ENCODE measurements at places on chromosomes 11 and 22.

GRCh38 chr11:64745189-64745520 is 1.2 kb upstream of the RASGRP2 start:
- peak; percentile 73 for DNase-seq

DNA sequence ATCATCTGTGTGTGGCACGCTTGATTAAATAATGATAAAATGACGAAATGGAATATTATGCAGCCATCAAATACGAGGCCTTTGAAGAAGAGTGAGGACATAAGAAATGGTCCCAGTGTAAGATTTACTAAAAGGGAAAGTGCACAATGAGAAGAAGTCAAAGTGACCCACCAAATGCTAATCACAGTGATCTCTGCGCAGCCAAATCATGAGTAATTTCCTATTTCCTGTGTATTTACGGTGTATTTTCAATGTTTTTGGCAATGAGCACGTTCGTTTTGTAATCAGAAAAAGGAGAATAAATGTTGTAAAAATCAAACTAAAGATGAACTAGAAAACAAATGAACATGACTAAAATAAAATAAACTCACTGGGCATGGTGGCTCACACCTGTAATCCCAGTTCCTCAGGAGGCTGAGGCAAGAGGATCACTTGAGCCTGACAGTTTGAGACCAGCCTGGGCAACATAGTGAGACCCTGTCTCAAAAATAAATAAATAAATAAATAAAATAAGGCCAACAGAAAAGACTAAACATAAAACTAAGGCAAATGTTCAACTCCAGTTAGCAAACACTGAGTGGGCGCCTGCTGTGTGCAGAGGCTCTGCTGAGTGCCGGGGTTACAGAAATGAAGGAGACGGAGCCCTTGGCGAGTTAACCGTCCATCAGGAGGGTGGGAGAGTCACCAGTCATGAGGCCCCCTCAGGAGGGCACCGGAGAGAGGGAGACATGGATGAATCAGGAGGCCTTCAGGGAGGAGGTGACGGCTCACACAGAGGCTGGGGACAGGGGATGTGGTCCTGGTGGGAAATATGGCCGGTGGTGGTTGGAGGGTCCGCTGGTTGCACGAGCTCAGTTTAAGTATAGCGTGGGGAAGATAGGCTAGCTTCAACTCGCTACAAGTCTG is 26.0 kb upstream of the CBX7 start:
- no peak for DNase-seq

DNA sequence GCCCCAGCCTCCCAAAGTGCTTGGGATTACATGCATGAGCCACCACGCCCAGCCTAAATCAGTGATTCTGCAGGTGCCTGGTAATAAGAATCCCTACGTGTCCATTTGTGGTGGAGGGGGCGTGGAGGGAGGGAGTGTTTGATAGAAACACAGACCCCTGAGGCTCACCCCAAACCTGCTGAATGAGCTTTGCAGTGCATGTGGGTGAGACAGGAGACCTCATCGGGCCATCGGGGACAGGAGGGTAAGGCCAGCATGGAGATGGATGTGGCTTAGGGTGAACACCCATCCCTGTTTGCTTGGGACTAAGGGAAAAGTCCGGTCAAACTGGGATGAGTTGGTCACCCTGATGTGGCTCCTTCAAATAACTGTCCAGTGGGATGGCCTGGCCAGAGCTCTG is 71.3 kb upstream of the ALX4 start:
- no peak for DNase-seq

DNA sequence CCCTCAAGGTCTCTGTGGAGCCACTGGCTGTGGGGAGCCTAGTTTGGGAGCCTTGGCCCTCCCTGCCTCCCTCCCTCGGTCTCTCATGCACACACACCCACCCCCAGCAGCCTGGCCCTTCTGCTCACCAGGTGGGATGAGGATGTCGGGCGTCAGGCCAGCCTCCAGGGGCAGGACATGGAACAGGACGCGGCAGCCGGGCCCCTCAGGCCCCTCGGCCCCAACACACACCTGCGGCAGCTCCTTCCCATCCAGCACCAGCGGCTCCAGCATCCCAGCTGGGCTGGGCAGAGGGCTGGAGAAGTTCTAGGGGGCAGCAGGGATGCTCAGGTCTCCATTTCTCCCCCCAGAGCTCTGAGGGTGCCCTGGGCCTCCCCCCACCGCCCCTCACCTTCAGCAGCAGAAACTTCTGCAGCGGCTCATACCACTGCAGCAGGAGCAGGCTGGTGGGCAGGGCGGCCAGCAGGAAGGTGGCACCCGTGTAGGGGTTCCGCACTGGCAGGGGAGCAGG is 11.2 kb downstream of the MAP4K2 start:
- no peak for DNase-seq

GRCh38 chr11:44463751-44464150 is 101.7 kb upstream of the CD82 start:
- no peak for DNase-seq

DNA sequence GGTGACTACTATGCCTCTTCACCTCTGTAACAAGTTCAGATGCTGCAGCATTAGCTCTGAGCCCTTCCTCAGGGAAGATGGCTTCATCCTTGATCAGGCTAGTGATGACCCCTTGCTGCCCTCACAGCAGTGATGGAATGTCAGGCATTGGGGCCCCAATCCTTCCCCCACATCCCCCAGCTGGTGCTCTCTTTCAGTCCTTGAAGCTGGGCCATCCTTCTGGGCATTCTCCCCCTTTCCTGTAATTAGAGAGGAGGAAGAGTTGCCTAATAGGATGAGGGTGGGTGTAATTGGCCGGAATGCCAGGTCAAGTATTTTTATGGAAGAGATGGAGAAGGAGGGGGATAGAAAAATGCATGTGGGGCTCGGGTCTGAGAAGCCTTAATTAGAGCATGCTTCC is 62.6 kb downstream of the TRAF6 start:
- no peak for DNase-seq

DNA sequence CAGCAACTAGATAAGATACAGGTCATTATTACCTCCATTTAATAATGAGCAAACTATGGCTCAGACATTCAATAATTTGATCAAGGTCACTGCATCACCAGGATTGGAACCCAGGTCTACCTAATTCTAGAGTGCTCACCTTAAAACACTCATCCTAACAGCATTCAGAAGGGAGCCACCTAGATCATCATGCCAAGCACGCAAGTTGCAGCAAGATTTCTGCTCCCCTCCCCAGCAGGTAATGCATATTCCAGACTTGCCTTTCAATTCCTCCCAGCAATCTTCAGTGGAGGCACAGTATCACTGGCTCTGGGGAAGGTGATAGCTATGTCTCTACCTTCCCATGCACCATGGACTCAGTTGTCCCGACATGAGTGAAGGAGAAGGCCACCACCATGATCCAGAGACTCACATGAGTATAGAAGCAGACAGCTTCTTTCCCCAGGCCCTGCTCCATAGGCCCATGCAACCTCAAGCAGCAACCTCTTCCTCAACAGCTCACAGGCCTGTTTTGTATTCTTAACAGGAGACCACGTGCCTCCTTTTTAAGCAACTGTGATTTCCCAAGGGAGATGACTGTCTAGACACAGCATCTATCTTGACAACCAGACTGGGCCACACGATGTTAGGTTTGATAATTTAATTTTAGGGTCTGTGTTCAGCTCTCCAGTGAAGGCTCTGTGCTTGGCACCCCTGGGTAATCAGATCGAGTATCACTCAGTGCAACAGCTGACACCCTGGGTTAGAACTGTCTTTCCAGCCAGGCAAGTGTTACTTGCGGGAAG is 36.4 kb downstream of the RAB30 start:
- DNase-seq, result no peak

GRCh38 chr22:39169797-39170466 is 17.5 kb upstream of the CBX7 start:
- no peak for DNase-seq

GRCh38 chr22:31504282-31504681 is 7.9 kb downstream of the SFI1 start:
- DNase-seq, result no peak

- DNase-seq, result no peak
These were observed 113.9 kb downstream of the TRIM29 start for GRCh38 chr11:120024046-120024445.

DNA sequence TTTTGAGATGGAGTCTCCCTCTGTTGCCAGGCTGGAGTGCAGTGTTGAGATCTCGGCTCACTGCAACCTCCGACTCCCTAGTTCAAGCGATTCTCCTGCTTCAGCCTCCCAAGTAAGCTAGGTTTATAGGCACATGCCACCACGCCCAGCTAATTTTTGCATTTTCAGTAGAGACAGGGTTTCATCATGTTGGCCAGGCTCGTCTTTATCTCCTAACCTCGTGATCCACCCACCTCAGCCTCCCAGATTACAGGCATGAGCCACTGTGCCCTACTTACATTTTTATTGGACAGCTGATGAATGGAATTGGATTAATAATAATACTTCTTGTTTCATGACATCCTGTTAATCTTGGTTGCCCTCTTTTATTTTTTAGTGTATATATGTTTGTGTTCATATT is 3.0 kb upstream of the MRGPRD start:
- DNase-seq, result no peak

DNA sequence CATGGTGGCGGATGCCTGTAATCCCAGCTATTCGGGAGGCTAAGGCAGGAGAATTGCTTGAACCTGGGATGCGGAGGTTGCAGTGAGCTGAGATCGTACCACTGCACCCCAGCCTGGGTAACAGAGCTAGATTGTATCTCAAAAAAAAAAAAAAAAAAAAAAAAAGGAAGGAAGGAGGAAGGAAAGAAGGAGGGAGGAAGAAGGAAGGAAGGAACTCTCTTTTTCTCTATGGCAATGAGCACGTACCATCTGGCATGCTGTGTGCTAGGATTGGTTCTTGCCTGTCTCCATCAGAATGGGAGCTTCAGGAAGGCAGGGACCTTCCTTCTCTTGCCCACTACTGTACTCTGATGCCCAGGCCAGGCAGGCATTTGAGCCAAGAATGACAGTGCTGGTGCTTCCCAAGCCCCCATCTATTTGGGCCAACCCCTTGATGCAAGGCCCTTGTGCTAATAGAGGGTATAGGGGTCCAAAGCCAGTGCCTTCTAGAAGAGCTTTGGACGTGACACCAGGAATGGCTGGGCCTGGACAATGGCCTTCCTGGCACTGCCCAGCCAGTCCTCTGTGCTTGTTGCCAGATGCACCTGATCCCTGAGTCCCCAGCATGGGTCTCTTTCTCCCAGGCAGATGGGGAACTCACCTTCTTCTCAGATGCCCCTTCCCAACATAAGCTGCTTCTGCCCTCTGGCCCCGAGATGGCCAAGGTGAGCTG is 10.6 kb upstream of the DGCR8 start:
- DNase-seq, result no peak

DNA sequence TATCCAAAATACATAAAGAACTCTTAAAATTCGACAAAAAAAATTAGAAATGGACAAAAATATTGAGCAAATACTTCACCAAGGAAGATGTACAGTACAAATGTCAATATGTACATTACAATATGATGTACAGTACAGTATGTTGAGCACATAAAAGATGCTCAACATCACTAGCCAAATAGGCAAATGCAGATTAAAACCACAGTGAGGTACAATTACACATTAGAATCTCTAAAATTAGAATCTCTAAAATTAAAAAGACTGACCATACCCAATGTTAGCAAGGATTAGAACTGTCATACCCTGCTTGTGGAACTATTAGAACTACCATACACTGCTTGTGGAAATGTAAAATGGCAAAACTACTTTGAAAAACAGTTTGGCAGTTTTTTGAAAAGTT is 78.7 kb upstream of the TSPAN18 start:
- DNase-seq, result no peak

Measured in stimulated activated naive CD8-positive, alpha-beta T cell treated with anti-CD3 and anti-CD28 coated beads, Interleukin-15, Interleukin-2, amounts not matched to agents 100 U/mL and 50 U/mL, for 24 hours (primary cell).